ENCODE measurements at places on chromosomes 2 and 18.

- no peak for DNase-seq
Measured at GRCh38 chr2:134558208-134558830, 160.5 kb downstream of the TMEM163 start.

DNA sequence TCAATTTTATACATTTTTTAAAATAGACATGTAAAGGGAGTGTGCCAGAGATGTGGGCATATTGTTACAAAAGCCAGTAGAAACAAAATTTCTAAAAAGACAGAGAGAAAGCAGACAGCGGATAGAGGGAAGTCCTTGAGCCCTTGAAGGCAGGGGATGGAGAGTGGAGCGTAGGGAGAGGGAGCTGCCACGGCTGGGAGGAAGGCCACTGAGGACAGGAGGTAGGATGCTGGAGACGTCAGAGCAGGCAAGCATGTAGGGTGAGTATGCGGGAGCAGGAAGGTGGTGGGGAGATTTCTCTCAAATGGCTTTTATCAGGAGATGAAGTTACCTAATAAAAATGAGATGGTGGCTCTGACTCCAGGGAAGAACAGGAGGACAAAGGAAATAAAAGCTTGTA lies 24.0 kb upstream of the NCL start:
- no peak for DNase-seq

DNA sequence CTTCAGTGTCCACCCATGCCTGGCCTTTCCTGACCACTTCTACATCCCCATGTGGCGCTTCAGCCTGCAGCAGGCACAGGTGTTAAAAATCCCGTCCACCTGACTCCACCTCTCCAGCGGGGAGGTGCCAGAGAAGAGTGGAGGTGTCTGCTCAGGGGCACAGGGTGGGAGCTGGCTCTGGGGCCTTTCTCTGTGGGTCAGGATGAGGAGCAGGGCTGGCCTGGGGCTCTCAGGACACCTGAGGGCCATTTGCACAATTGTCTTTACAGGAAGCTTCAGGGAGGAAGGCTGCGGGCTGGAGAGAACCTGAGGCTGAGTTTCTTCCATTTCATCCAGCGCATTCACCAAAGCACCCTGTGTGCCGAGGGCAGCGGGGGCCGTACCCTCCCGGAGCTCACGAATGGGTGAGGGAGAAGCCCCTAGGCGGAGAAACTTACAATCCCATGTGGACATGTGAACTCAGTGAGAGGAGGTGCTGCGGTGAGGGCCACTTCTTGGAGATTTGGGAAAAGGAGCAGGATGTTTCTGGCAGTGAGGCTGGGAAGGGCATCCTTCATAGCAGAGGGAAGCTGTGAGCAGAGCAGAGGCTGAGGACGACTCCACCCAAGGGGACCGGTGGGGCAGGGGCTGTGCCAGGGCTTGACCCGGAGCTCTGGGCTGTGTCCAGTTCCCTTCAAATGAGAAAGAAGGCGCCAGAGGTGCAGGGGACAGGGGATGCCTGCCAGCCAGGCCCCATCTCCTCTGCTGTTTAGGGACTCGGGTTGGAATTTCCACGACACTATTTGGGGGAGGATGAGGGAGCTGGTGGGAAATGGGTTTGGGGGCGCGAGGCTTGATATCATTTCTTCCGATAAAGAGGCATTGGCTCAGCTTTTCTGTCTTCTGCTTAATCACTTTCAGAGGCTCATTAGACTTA lies 155.2 kb upstream of the MYCN start:
- DNase-seq: no peak

DNA sequence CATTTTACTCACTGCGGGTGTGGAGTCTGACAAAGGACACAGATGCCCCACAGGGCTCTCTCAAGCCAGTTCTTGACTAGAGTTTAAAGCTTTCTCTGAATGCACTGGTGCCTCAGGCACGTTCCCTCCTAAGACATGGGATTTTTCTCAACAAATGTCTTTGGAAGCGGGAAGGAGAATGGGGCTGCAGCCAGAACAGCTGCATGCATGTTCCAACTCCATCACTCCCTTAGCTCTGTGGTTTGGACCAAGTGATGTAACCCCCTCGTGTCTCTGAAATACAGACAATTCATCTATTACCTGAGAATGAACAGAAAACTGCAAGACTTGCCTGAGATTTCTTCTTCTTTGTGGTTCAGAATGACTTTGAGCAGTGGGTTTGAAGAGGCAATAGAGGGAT lies 141.7 kb upstream of the SERPINE2 start:
- no peak for DNase-seq

DNA sequence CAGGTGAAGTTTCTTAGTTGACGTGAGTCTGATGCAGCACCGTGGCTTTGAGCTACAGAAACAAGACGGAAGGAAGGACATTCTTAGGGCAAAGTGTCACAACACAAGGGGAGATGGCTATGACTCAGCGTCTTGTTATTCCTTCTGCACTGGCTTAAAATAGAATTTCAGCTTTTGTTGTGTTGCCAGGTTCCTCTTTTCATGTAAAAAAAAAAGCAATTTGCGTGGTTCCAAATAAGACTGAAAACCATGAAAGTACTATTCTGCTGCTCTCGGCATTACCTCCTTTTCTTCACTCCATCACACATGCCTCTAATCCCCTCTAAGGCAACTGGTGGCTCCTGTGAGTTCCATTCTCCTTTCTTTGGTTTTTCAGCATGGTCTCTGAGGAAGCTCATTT lies 150.1 kb downstream of the ANTXR1 start:
- DNase-seq: no peak

GRCh38 chr2:207819021-207819797 lies 49.5 kb upstream of the FZD5 start:
- DNase-seq: no peak

- no peak for DNase-seq
Measured at GRCh38 chr2:137976274-137976673, 12.0 kb downstream of the HNMT start.

GRCh38 chr2:147483911-147484310 lies 360.9 kb upstream of the ACVR2A start:
- DNase-seq: no peak

- no peak for DNase-seq
Measured at GRCh38 chr2:79993144-79993543, 311.4 kb downstream of the LRRTM1 start.

- DNase-seq: no peak
Measured at GRCh38 chr2:226615891-226616290, 183.7 kb downstream of the IRS1 start.

DNA sequence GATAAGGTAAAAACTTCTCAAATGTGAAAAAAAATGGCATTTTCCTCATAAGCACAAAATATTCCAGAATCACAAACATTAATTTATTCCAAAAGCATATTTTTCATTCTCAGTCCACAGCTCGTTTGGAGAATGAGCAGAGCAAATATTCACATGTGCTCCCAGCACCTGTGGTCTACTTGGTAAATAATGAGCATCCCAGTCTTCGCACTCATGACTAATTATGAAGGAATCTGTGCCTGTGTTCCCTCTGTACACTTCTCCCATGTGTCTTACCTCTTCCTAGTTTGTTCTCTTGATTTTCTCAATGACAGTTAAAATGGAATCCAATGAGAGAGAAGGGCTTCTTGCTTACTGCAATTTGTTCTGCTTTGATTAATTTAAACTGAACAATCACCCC lies 671.0 kb upstream of the SOX11 start:
- DNase-seq: no peak

- DNase-seq: no peak
Measured at GRCh38 chr18:23145621-23146020, 10.3 kb downstream of the CABLES1 start.

GRCh38 chr18:47926101-47926850 lies 4.2 kb downstream of the SMAD2 start:
- DNase-seq: no peak

GRCh38 chr2:64317707-64318475 lies 136.1 kb upstream of the LGALSL start:
- DNase-seq: no peak

GRCh38 chr2:28745225-28745624 lies 6.4 kb upstream of the PPP1CB start:
- no peak for DNase-seq

- no peak for DNase-seq
Measured at GRCh38 chr2:15260196-15260595, 300.9 kb downstream of the NBAS start.

GRCh38 chr18:23330423-23330822 lies 122.7 kb upstream of the RIOK3 start:
- DNase-seq: no peak

GRCh38 chr2:188292348-188293239 lies 920 bp downstream of the GULP1 start:
- no peak for DNase-seq

GRCh38 chr2:233938676-233939370 lies 21.6 kb downstream of the TRPM8 start:
- DNase-seq: peak; percentile 4

DNA sequence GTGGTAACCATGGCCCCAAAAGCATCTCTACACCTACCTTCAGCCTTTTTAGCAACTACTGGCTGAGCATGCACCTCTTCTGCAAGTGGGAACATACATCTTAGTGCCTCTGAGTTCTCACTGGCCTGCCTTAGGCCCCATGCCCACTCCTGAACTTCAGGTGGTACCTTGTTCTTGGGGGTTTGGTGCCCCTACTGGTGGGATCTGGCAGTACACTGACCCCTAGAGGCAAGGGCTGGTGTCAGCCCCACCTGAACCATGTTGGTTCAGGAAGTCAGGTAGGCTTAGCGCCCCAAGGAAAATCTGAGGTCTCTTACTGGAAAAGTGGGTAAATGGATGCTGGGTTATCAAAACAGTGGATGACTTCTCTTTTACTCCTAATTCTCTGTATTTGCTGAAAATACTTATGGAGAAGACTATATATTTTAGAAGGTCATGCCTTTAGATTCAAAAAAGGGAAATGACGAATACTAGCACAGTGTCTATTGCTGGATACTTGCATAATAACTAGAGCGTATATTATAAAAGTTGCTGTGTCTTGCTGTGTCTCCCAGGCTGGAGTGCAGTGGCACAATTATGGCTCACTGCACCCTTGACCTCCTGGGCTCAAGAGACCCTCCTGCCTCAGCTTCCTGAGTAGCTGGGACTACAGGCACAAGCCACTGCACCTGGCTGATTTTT lies 84.6 kb downstream of the RAB31 start:
- DNase-seq: peak; percentile 27

- no peak for DNase-seq
Measured at GRCh38 chr2:83273322-83273721, 1185.8 kb downstream of the SUCLG1 start.

- DNase-seq: no peak
Measured at GRCh38 chr2:25671622-25672021, 1.8 kb downstream of the DTNB start.

DNA sequence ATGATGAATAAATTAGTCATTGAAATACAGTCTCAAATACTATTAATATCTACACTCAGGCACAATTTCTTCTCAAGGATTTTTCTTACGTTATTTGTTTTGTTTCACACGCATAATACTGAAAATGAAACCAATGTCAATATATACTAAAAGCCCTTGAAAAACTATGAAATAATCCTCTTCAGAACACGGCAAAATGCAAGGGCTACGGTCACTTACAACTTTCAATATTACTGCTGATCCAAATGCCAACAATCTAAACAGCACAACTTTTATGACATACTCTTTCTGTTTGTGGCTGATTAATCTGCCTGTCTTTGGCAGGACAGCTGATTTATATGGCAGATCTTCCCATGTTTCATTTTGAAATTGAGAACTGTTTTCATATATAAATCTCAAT lies 68.3 kb downstream of the LRPPRC start:
- DNase-seq: no peak

- no peak for DNase-seq
Measured at GRCh38 chr18:49135877-49136276, 185.1 kb upstream of the SMAD7 start.

GRCh38 chr2:70984576-70985282 lies 6.3 kb downstream of the ANKRD53 start:
- DNase-seq: peak; percentile 84

DNA sequence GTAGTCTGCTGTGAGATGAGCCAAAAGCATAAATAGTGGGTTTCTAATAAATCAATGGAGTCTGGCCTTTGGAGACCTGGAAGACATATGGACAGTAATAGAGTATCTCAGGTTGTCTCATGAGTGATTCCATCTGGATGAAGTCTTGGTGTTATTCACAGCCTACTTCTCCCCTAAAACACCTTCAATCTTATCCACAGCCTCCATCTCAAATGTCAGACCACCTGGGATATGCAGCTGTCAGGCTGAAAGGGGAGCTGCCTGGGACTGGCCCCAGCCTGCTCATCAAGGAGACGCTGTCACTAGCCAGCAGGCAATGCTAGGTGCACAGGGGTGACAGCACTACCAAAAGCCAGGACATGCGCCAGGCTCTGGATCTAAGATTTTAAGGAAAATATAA lies 684.0 kb upstream of the ZEB2 start:
- no peak for DNase-seq

- DNase-seq: no peak
Measured at GRCh38 chr2:205872716-205873115, 190.4 kb downstream of the NRP2 start.

- DNase-seq: no peak
Measured at GRCh38 chr2:174623106-174623637, 25.6 kb upstream of the WIPF1 start.

- DNase-seq: no peak
Measured at GRCh38 chr18:73797419-73797818, 350.2 kb downstream of the FBXO15 start.

DNA sequence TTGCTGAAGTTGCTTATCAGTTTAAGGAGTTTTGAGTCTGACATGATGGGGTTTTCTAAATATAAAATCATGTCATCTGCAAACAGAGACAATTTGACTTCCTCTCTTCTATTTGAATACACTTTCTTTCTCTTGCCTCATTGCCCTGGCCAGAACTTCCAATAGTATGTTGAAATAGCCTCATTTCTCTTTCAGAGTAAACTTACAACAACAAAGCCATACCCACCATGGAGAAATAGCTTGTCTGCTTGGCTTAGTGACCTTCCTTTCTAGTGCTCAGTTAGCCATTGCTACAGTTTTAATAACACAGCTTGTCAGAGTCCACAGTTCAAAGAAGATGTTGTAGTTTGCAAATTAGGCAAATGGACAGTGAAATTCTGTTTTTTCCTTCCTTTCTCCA lies 228.0 kb downstream of the ETAA1 start:
- no peak for DNase-seq

- DNase-seq: no peak
Measured at GRCh38 chr2:142688856-142689605, 188.4 kb upstream of the KYNU start.

DNA sequence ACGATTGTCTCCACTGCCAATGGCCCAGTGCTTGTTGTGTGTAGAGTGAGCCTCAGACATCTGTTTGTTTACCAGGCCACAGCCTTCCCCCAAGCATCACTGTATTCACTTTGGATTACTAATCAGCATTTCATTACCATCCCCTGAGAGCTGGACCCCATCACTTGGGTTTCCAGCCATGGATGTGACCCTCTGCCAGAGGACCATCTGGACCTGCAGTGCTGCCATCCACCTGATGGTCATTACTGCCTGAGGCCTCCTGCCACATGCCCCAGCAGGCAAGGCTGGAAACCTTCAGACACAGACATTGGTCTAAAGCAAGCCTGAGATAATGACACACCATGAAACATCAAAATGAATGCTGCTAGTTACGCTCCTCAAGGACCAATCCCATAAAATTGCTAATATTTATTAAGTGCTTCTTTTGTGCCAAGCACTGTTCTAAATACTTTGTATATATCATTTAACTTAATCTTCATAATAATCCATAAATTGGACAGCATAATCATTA lies 2096.3 kb upstream of the CELF4 start:
- no peak for DNase-seq

- no peak for DNase-seq
Measured at GRCh38 chr2:33437815-33438214, 38.6 kb upstream of the RASGRP3 start.
